Stimulated activated CD4-positive, alpha-beta T cell treated with anti-CD3 and anti-CD28 coated beads, TNF-alpha, amount 100 ng/mL, for 4 hours (primary cell): ENCODE measurements at places on chromosomes 1 and 21.

DNA sequence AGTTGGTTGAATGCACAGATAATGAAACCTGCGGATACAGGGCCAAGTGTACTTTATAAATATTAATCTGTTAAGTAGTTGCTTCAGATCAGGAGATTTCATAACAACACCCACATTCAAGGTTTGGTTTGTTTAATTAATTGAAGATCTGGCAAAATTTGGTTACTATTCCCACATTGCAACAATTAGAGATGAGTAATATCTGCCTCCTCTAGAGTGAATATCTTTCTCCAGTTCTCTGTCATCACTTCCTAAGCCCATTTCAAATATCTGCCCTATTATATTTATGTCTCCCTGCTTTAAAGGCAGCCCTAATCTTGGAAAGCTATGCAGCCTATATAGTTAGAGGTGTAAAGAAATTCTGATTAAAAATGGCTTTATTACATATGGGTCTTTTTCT is 61.4 kb downstream of the PPP2R5A start:
- no peak for DNase-seq

DNA sequence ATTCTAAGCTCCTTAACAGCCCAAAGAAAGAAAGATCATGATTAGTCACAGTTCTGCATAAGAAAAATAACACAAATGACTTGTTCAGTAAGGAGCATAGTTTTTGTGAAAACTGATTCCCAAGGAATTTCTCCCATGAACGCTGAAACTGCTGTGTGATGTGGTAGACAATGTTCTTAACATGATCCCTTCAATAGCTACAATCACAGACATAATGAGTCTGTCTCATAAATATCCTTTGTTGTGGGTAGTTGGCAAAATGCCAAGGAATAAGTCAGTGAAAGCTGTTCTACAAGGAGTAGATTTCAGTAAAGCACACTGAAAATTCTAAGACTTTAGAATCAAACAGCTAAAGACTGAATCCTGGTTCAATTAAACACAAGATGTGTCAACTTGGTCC is 404.8 kb downstream of the HLX start:
- no peak for DNase-seq

DNA sequence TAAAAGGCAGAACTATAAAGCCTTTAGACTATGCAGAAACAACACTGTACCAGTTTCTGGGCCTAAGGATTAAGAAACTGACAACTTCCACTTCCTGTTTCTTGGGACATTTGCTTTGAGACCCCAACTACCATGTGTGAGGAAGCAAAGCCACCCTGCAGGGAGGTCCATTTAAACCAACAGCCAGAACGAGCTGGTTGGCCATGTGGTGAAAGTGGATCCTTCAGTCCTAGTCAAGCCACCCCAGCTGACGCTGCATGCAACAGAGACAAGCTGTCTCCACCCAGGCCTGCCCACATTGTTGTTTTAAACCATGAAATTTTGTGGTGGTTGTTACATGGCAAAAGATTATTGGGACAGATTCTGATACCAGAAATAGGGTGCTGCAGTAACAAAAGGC is 31.8 kb upstream of the SLFNL1 start:
- no peak for DNase-seq

DNA sequence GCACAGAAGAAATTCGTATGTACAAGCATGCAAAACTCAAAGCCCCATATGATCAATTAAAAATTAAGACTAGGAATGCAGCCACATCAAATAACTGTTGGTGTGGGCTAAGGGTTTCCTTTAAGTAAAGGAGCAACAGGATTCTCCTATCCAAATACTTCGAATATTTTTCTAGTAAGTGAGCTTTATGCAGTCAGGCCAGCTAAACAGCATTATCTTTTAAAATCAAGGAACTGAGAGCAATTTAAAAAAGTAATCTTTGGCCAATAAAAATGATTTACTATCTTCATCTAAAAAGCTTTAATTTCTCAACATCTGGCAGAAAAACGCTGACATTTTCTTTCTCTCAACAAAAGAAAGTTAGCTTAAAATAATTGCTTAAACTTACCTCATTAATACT is 19.8 kb downstream of the CNN3 start:
- no peak for DNase-seq

- DNase-seq: no peak
Observed at GRCh38 chr1:94422115-94422820, 4.1 kb downstream of the ABCD3 start.

DNA sequence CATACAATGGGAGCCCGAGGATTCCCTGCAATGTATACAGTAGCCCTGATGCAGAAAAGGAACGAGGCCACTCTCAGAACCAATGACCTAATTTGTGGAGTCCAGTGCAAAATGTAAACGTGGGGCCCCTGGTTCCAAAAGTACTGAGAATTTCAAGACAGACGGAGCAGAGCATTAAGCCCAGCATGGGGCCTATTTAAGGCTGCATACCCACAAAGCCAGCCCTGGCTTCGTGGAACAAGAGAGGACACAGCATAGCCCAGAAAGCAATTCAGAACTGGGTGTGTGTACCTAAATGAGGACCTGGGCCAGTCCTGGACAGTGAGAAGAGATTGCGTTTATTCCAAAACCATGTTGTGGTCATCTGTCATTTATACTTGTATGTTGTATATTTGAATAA is 55.2 kb downstream of the MT1HL1 start:
- no peak for DNase-seq

DNA sequence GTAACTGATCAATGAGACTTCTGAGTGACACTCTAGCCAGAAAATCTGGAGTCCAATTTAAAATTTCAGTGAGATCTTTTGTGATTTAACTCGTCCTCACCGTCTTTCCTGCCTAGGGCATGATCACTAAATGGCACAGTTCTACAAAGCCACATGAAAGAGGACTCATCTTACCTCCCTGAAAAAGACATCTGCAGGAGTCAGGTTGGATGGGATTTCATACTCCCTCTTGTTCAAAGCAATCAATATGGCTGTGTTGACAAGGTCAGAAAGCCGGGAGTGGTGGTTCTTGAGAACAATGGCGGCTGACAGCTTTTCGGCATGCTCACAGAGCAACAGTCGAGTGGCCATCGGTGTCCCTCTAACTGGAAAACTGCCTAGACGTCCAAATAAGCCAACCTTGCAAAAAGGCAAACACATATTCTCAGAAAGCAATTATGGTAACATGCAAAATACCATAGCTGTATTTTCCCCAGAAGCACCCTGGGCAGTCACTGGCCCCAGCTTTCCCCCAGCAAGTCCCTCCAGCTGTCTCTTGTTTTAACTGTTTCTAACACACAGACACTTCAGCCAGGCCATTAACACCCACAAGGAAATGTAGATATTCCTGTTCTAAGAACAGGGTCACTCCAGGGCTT is 36.6 kb upstream of the ACTA1 start:
- DNase-seq: no peak

GRCh38 chr21:43850728-43851295 is 14.2 kb upstream of the AGPAT3 start:
- DNase-seq: no peak

- no peak for DNase-seq
Observed at GRCh38 chr1:44024903-44025525, 6.2 kb downstream of the SLC6A9 start.
